ENCODE measurements at places on chromosomes 5 and 9. TPM values are rescaled to one million over a fixed set of nuclear protein-coding genes. Genes with fewer than 3 reads are reported as not detected.

Gene NEURL1B
- 11.4 TPM for total RNA-seq

Gene UGT3A1
- total RNA-seq, result not detected

Gene NME5
- total RNA-seq, result 0.71 TPM

Gene C9orf43
- total RNA-seq, result 0.47 TPM

Gene CNTFR
- 170 TPM for total RNA-seq

Gene ABLIM3
- total RNA-seq, result 19.0 TPM

Gene HTR4
- total RNA-seq, result not detected

Gene MEF2C
- total RNA-seq, result 24.1 TPM

Gene PRR7
- total RNA-seq, result 4.1 TPM

GRCh38 chr9:35333551-35333950, 156.4 kb upstream of the RUSC2 start:
- no peak for DNase-seq

DNA sequence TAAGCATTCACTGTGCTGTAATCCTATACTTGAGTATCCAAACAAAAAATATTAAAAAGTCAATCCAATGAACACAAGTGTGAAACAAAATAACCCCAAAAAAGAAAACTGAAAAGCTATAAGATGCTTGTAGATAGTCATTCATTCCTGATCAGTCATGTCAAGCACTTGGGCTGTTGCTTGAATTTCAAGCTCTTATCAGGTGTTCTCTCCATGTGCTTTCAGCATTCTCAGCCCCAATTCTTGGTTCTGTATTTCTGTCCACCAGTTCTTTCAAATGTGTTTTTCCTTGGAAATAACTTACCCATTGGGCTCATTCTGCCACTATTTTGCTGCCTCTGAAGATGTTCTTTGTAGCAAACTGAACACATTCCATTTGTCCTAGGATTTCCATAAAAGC, 4.7 kb downstream of the ZFAND5 start:
- no peak for DNase-seq

- no peak for DNase-seq
Observed at GRCh38 chr9:125743682-125744428, 3.3 kb upstream of the PBX3 start.

DNA sequence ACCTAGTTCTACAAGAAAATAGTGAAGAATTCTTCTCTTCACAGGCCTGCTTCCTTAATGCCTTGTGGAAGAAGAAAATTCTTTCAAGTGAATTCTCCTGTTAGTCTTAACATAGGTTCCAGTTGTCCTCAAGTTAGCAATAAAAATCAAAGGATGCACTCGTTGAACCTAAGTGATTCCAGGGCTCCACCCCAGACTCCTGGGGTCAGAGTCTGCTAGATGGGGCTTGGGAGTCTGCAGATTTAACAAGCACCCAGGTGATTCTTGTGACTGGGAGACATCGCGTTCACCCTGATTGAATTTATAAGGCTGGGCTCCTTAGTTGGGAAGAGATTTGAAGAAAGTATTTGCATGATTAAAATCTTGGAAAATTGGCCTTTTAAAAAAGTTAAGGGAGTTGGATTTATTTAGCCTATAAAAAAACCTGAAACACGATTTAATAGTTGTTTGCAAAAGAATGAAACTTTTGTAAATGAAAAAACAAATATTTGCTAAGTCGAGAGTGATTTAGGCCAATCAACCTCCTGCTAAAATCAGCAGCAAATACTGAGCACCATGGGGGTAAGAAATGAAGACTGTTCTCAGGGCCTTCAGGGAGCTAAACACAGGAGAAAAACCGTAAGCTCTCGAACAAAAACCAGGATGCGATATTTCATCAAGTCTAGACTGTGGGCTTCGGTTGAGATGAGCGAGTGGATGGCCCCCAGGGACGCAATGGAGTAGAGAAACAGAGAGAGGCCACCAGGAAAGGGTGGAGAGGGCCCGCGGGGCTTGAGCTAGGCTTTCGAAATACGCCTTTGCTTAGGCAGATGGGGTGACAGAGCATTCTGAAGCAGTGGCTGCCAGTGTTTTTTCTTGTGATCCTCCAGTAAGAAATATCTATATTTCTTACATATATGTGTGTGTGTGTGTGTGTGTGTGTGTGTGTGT, 86.9 kb upstream of the TTC23L start:
- DNase-seq, result peak; percentile 61

DNA sequence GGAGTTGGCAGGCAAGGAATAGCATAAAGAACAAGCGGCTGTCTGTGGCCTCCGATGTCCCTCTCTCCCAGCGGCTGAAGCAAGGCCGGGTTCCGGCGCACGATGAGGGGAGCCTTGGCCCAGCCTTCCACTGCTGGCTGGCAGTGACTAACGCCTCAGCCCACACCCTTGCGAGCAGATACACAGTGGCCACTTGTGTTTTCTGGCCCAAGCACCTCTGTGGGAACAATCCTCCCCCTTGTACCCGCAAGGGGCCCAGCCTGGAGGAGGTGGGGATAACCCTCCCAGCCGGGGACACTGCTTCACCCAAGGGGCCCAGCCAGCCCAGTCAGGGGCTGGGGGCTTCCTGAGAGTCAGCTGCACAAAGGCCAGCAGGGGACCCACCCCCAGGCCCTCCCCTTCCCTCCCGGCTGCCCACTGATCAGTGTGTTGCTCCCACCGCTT, 23.2 kb downstream of the STK10 start:
- DNase-seq, result no peak

DNA sequence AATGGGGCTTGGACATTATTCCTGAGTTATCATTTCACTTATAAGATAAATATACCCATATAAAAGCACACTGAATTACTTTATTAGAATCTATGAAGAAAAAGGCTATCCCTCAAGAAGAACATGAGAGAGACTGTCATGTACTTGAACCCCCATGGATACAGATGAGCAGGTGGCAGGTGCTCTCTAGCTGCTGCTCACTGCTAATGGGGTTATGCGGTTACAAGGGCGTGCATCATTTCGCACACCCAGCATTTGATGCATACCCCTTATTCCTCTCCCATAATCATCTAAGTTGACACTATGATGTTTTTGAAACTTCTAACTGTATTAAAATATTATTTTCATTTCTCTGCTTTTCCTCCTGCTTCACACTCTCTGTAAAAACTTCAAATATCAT, 16.4 kb downstream of the ITK start:
- DNase-seq, result no peak

DNA sequence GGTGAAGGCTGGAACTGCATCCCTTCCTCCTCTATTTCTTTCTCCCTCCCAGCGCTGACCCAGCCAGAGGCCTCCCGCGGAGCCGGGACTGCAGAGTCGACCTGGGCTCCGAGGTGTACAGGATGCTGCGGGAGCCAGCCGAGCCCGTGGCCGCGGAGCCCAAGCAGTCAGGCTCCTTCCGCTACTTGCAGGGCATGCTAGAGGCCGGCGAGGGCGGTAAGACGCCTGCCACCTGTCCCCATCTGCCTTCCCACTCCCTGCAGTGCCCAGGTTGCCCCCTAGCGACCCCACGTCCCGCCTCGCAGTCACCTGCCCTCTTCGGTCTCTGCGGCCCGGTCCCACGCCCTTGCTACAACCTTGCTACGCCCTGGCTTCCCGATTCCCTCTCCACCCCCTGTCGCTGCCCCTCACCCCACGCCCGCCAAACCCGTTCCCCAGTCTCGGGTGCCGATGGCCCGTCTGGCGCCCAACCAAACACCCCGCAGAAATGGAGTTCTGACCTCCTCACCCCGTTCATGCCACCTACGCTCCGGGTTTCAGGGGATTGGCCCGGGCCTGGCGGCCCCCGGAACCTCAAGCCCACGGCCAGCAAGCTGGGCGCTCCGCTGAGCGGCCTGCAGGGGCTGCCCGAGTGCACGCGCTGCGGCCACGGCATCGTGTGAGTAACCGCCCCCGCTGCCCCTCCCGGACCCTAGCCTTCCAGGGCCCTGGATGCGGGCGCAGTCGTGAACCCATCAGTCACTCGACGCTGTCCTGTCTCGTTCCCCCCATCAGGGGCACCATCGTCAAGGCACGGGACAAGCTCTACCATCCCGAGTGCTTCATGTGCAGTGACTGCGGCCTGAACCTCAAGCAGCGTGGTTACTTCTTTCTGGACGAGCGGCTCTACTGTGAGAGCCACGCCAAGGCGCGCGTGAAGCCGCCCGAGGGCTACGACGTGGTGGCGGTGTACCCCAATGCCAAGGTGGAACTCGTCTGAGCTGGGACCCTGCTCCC, 14.1 kb downstream of the PDLIM4 start:
- DNase-seq, result no peak

DNA sequence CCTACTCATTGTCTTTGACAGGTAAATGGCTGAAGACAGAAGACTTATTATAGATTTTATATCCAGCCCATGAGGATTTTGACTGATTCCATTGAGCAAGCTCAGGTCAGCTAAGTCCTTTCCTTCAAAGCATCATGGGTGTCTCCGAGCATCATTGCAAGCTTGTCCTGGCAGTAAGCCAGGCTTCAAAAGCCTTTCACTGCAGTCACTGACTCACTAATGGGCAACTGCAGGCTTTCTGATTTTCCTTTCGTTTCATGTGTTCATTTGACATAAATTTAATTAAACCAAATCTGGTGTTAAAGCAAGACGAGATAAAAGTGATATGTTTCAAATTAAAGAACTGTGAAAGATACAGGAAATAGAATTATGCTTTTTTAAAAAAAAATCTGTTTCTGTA, 426.2 kb downstream of the ANXA1 start:
- peak; percentile 9 for DNase-seq

DNA sequence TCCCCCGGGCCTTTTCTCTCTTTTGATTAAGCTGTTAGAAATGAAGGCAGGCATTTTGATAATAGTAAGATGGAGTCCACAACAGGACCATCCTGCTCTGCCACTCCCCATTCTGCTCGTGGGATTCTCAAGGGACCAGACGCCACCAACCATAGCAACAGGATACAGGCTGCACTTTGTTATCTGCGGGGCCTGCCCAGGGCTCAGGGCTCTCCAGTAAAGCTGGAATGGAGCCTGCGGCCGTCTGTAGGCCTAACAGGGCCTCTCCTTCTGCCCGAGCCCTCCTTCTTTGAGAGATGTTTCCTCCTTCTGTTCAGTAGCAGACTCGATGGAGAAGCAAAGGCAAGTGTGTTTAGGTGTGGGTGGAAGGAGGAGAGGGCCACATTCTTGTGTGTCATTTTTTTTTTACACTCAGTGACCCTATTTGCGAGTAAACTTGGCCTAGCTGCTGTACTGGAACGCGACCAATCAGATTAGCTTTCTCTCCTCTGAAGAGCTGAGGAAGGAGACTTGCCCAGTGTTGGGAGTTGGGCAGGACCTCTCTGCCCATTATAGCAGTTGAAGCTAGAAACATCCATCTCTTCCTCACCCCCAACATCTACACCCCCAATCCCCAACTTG, 8.9 kb upstream of the EPB41L4B start:
- peak; percentile 41 for DNase-seq

- no peak for DNase-seq
Observed at GRCh38 chr5:10660720-10661387, 97.0 kb downstream of the ANKRD33B start.

DNA sequence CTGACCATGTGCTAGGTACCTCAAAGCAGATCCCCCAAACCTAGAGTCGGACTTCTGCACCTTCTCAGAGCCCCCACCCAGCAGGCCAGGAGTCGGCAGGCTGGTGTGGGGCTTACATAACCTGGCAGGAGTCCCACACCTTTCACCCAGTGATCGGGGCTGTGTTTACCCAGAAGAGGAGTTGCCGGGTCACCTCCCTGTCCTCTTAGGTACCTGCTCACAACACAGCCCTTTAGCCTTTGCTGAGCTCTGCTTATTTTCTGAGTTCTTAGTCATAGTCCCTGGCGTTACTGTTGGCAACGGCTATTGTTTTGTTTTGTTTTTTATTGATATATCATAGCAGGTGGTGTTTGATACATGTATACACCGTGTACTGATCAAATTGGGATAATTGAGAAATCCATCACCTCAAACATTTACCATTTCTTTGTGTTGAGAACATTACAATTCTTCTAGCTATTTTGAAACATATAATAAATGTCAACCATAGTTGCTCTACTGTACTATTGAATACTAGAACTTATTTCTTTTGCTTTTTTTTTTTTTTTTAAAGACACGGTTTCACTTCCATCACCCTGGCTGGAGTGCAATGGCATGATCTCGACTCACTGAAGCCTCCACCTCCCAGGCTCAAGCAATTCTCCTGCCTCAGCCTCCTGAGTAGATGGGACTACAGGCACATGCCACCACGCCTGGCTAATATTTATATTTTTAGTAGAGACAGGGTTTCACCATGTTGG, 10.4 kb upstream of the EEIG1 start:
- no peak for DNase-seq
